8988T (cell line): ENCODE measurements at places on chromosomes 16 and 17.
A peak's percentile ranks its signal among the peaks of the same experiment; 100 is the strongest.

DNA sequence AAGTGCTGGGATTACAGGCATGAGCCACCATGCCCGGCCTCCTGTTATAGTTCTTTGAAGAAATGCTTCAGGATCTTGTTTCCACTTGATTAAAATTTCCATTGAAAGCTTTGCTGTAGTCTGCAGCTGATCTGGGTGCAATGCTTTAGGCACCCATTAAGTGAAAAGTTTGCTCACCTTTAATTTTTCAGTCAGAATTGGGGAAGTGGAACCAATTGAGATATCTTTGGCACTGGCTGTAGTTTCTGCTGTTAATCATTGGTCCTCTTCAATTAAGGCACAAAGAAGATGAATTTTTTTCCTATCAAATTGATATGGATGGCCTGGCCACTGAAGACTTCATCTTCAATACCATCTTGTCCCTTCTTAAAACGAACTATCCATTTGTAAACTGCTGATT, 336.1 kb upstream of the TBX2 start:
- no peak for DNase-seq

DNA sequence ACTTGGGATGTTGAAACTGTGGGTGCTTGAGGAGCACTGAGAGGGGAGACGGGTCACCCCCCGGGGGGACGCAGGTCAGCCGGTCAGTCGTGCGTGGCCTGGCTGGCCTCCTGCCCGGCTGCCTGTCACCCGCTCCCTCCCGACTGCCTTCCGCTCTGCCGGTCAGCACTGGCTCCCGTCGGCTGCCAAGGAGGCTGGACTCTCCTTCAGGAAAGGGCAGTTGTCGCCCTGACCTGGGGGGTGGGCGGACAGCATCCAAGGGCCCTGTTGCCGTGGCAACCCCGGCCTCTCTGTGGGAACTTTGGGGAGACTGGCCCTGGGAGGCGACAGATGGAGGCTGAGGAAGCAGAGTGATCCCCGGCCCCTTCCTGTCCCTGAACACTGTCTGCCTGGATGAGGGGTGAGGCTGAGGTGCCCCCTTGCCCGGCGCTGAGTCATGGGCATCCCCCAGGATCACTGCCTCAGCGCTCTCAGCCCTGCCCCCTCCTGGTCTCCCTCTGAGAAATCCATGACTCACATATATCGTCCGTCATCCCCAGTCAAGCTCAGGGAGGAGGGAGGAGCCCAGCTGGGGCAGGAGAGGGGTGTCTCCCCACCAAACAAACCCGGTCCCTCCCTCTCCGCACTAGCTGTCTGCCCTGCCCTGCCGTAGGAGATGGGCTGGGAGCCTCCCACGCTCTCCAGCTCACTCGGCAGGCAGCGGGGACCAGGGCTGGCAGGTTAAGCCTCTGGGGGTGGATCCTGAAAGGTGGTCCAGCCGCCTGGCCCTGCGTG, at the start of gene ADGRG1:
Gene ADGRG1, plus strand, starts transcription at position 623 of the 774 bp plus-strand sequence. CDS start 21,658 bp downstream, outside the sequence.
- DNase-seq = peak; percentile 92

DNA sequence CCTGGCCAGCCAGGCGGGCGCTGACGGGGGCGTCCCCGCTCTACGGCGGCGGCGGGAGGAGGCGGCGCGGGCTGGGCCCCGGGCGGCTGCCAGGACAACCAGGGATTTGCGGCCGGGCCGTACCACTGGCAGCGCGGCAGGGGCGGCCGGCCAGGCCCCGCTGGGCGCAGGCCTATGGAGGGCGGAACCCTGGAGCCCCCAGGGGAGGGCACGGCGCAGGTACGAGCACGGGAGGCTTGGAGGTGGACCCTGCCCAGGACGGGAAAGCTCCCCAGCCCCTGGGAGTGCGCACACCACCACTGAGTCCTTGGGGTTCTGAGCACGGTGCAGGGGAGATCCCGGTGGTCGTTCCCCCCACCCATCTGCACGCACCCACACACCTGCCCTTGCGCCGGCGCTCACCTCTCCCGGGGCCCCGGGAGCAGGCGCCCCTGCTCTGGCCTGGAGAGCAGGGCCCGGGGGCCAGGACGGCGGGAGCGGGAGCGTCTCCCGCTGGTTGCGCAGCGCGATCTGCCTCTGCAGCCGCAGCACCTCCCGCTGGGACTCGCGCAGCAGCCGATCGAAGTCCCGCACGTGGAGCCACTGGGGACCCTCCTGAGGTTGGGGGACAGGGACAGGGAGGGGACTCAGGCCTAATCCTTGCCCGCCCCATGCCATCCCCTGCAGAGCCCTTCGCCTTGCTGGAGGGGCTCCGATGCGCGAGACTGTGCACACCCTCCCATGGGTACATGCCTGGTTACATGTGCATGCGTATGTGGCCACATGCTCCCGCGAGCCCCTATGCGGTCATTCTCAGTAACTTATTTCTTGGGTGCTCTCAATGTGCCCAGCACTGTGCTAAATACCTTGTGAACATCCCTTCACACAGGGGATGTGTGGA, 3.9 kb downstream of the TSPOAP1 start:
- peak; percentile 13 for DNase-seq

- no peak for DNase-seq
These were observed 100.2 kb upstream of the CDH11 start for GRCh38 chr16:65222049-65222448.

DNA sequence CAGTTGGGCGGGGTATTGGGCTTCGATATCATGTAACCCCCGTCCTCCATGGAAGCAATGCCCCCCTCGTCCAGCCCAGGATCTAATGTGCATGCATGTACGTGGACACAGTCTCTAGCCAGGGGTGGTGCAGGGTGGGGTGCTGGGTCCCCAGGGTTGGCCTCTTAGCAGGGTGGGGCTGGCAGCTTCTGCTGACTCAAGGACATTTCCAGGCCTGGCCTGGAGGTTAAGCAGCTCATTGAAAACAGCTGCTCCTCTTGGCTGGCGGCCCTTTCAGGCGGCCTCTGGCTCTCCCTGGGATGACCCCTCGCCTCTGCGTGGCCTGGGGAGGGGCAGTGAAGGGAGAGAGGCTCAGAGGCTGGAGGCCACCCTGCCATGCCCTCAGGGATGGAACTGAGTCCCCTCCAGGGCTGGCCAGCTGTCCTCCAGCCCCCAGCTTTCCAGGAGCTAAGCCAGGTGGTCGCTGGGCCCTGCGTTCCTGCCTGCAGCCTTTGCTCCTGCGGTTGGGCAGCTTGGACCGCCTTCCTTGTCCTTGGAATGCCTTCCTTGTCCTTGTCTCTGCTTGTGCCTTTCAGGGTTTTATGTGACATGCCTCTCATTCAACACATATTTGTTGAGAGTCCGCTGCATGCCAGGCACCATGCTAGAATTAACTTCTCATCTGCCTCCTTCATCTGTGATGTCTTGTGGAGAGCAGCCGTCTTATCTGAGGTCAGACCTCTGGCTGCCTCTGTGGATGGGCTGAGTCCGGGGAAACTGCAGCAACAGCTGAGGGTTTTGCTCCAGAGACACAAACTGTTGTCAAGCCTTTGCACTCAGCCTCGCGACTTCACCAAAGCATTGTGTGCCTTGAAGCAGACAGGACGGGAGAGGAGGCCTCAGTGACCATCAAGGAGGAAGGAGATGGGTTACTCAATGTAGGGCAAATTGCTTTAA, 26.6 kb downstream of the MRC2 start:
- no peak for DNase-seq

- DNase-seq = no peak
These were observed 16.5 kb downstream of the PLA2G10 start for GRCh38 chr16:14677627-14678026.

GRCh38 chr16:15483857-15484256, 49.5 kb downstream of the BMERB1 start:
- no peak for DNase-seq

GRCh38 chr16:74480150-74481029, 59.1 kb upstream of the CLEC18B start:
- DNase-seq = peak; percentile 43

GRCh38 chr17:72706396-72706981, 386.0 kb downstream of the SLC39A11 start:
- DNase-seq = no peak

DNA sequence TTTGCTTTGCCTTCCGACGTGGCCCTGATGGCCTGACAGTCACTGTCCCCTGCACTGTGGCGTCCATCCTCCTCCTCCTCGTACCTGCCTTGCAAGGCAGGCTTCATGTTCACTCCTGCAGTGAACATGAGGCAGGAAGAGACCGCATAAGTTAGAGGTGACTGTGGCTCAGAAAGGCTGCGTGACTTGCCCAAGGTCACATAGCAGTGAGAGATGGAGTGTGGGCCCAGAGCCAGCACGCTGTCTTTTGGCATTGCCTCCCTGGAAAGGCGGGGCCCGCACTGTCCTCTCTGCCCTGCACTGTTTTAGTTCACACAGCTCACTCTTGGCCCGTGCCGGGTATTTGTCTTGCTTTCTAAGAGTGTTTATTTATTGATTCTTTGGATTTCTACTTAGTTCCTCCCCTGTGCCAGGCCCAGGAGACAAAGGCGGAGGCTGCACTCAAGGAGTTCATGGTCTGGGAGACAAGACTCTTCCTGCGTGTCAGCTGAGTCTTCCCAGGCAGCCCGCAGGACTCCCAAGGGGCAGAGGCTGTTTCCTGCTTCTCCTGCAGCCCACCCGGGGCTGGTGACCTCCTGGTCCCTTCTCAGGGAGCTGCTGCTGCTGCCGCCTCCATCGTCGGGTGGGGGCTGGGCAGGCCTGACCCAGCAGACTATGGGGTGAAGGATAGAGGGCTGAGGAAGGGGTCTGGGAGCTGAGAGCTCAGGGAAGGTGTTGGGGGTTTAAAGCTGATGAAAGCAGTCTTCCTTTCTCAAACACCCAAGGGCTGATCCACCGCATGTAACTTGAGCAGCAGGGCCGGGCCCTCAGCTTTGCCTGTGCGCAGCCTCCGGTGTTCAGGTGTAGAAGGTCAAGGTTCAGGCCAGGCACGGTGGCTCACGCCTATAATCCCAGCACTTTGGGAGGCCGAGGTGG, 12.7 kb downstream of the CYGB start:
- DNase-seq = no peak

DNA sequence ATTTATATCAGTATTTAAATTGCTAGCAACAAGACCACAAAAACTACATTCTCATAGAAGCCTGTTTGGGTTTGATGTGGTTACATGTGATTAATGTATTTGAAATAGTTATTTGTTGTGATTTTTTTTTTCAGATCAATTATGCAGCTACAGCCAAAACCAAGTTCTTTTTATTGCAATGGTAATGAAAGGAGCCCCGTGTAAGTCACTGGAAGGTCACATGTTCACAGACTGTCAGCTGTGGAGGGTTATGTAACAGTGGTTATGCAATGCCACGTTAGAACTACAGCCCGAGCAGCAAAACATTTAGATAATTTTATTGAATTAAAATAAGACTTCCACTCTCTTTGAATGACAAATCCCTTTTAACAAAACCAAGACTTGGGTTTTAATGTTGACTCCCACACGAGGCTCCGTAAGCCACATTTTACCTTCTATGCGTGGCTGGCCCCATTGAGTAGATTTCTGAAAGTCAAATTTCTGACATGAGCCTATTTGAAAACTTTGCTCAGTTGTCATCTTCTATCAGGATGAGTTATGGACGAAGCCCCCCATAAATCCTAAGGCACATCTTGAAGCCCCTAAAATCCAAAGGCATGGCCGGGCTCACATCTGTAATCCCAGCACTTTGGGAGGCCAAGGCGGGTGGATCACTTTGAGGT, 41.8 kb upstream of the SEC14L1 start:
- no peak for DNase-seq

DNA sequence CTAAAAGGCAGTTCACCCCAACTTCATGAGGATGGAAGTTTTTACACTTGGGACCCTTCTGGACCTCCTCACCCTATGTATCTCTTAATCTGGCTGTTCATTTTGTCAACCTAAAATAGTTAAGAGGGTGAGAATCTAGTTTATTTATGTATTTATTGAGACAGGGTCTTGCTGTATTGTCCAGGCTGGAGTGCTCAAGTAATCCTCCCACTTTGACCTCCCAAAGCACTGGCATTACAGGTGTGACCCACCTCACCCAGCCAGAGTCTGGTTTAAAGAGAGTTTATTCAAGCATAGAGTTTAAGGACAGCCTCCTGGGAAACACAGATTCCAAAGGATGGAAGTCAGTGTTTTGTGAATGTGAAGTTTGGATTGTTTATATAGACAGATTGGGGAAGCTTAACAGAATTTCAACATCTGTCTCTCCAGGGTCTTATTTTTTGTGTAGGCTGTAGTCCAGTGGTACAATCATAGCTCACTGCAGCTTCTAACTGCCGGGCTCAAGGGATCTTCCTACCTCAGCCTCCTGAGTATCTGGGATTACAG, 8.0 kb upstream of the APPBP2 start:
- no peak for DNase-seq

DNA sequence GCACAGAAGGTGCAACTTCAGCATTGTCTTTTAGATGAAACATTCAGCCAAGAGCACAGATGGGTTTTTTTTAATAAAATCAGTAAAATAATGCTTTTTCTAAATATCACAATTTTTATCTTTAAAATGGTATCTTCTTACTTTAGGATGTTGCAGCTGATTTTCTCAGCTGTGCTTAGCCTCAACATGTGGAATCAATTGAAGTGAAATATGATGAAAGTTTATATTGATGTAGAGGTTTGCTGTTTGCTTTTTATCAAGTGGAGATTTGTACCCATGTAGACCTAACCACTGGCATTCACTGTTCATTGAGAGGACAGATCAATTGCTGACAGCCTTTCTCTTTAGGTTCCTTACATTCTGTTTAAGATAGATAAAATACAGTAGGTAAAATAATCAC, 107.8 kb downstream of the CYB561 start:
- no peak for DNase-seq

GRCh38 chr17:9342225-9342624, 233.4 kb downstream of the STX8 start:
- DNase-seq = no peak

GRCh38 chr16:72910381-72910780, 137.5 kb downstream of the ZFHX3 start:
- no peak for DNase-seq

- DNase-seq = no peak
These were observed 408.6 kb downstream of the HAPSTR1 start for GRCh38 chr16:9499941-9500593.

GRCh38 chr17:41907633-41908539, 10.9 kb downstream of the ACLY start:
- DNase-seq = no peak

DNA sequence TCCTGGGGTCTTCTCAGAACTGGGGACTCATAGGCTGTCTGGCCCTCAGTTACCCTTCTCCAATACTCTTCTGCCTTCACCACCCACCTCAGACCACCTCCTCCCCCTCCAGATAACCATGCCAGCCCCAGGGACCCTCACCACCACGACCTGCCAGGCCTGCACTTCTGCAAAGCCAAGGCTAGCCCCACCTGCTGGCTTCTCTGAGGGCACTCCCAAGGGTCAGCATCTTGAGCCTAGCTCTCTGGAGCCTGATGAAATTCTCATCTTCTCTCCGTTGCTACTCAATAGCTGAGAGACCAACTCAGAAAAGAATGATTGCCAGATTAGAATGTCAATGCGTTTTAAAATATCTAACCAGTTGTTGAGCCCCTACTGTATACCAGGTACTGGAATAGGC, 56.1 kb upstream of the LYRM9 start:
- no peak for DNase-seq

DNA sequence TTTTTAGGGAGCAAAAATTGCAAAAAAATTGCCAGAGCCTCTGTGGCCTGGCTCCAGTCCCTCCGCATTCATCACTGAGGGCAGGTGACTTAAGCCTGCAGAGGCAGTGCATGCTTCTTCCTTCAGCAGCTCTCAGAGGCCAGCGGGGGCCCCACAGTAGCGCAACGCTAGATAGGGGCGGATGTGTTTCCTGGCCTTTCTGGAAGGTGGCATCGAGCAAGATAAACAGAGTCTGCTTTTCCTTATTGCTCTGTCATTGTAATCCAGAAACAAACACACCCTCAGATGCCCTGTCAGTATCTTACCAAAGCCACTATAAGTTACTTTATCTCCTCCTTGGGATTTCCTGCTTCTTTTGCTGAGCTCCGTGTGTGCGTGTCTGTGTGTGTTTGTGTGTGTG, 75.5 kb upstream of the IRX6 start:
- DNase-seq = no peak
